ENCODE measurements at places on chromosomes 6 and 20.
A peak's percentile ranks its signal among the peaks of the same experiment; 100 is the strongest.

GRCh38 chr20:40882152-40882551 lies 146.5 kb upstream of the TOP1 start:
- DNase-seq: no peak

DNA sequence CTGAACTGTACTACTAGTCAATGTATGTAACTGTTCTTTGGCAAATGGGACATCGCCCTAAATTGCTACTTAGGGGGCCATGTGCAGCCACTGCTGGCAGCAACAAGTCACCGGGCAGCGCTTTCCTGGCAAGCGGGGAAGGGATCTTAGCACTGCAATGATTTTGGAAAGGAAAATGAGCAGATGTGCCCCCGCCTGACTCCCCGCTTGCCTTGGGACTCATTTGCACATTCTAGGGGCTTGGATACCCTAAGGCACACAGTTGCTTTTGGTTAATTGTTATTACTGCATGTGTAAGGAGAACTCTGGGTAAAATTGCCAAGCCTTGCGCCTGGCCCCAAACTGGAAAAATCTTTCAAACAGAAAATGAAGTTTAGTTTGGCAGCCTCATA lies 32.2 kb downstream of the CD83 start:
- DNase-seq: no peak

DNA sequence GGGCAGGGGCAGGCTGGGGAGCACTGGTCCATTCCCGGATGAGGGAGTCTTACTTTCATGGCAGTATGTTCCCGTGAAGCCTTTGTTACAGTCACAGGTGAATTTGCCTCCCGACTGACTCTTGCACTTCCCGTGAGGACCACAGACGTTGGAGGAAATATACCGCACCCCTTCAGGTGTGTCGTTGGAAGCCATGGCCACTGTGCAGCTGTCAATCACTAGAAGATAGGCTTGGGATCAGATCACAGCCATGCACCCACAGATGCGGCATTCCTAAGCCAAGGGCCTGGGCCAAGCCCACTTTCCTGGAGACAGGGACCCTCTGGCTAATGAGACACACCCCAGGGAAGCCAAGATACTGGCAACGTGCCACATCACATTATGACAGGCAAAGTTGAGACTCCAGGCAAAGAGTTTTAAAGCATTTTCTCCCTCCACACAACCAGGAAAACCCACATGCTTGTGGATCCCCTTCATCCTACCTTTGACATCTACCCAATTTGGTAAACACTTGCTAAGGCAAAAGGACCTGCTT lies 26.8 kb downstream of the JAG1 start:
- no peak for DNase-seq

DNA sequence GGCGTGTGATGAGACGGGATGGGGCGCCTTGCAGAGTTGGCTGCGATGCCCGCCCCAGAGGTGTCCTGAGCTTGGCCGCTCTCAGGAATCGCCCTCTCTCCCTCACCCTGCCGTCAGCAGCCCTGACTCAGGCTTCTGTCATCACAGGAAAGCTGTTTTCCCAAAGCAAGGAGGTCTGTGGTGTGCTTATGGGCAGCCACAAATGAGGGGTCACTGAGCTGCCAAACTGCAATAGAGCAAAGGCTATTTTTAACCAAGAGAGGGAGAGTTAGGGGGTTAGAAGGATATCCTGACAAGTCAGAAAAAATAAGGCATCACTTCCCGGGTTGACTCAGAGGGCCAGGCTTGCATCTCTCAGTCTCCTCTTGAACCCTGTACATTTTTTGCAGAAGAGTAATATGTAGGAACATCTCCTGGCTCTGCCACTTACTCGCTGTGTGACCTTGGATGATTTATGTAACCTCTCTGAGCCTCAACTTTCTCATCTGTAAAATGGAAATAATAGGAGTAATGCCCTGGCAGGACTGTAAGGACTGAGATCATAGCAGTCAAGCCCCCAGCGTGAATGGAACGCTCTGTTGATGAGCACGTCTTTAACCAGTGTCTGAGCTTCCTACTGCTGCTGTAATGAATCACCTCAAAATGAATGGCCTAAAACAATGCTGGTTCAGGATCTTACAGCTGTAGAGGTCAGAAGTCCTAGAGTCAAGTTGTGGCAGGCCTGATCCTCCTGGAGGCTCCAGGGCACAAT lies 181.9 kb downstream of the NFATC2 start:
- no peak for DNase-seq

- peak; percentile 57 for DNase-seq
These were observed 244.8 kb upstream of the TENT5A start for GRCh38 chr6:81997090-81997926.

- DNase-seq: no peak
These were observed 12.0 kb downstream of the MDN1 start for GRCh38 chr6:89807581-89807980.

DNA sequence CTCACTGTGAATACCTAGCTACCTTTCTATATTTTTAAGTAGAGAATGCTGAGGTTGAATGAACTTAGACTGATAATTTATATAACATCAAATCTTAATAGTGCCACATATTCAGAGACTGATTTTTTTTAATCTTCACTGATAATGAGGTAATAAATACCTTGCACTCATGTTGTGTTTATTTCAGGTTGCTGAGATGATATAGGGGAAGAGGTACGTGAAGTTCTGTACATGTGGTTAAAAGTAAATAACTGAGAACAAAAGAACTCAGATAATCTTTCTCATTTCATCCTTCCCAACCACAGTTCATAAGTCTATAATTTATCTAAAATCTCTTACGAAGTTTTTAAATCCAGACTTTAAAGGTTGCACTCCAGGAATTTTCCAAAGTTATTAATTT lies 6.4 kb downstream of the NHSL1 start:
- no peak for DNase-seq

DNA sequence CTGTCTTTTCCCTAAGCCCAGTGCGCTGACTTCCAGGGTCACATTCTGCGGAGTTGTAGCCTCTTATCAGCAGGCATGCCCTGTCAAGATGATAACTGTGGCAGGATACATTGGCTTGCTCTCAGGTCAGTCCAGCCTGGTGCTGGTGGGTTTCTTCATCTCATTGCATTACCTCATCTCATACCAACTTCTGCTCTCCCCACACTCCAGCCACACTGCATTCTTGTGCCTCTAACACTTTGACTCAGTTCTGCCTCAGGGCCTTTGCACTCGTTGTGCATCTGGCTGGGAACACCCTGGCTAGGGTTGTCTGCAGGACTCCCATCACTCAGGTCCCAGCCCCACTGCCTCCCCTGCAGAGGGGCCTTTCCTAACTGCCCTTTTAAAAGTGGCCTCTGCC lies 110.3 kb upstream of the BACH2 start:
- no peak for DNase-seq

All from GM12878 (cell line).